ENCODE measurements at places on chromosomes 12 and 14. TPM values are rescaled to one million over a fixed set of nuclear protein-coding genes. Genes with fewer than 3 reads are reported as not detected.

The RPL36AL gene
- 71.0 TPM for total RNA-seq

The SDR9C7 gene
- not detected for total RNA-seq

The IFI27 gene
- total RNA-seq, result 12.9 TPM

The CLEC9A gene
- total RNA-seq, result not detected

The SIX4 gene
- total RNA-seq, result 0.23 TPM

The MAGOHB gene
- total RNA-seq, result 11.8 TPM

The HOXC9 gene
- not detected for total RNA-seq
